ENCODE measurements at places on chromosomes 5 and 9.

DNA sequence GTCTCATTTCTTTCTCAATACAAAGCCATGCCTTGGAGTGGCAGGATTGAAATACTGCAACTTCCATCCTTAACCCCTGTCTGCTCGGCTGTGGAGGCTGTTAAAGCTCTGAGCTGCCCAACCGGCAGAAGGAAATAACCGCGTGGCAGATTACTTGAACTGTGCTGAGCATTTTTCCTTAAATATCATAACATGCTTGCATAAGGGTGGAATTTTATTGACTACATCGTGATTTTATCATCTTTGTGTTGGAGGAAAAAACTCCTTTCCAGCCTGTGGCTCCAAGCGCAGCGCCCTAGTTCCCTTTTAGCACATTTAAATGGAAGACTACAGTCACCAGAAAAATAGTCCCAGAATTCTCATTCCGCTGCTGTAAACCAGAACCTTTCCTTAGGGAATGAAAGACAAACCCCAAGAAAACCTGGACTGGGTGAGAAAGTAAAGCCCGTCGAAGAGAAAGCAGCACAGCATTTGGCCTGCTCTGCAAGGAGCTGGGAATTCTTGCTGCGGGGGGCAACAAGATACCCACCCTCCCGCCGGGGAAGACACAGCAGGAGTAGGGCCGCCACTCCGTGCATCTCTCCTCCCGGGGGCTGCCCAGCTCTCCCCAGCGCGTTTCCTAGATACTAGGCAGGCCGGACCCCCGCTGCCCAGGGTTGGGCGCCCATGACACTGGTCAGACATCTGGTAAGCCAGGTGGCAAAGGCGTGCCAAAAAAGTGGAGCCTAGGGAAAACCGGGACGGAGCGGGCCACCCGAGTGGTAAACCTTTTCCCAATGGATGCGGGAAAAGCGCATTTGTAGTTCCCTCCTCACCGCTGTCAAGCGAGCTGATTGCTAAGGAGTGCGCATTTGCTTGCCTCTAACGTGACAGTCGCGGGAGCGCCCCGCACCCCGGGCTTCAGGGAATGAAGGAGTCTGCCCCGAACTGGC lies 1.3 kb downstream of the SHC3 start:
- DNase-seq = peak; percentile 47

DNA sequence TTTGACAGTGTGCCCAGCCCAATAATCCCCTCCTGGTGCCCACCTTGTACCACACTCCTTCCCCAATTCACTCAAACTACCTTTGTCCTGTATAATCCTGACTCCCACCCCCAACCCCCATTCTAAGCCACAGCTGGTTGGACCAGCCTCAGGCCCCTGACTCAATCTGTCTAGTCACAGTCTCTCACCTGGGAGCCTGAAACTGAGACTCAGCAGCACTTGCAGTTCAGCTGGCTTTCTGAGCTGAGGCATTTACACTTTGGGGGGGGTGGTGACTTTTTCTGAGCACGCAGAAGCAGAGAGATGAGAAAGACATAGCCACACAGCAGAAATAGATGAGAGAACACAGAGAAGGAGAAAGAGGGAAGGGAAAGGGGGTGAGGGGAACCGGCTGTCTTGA lies 247.3 kb downstream of the MAN2A1 start:
- no peak for DNase-seq

DNA sequence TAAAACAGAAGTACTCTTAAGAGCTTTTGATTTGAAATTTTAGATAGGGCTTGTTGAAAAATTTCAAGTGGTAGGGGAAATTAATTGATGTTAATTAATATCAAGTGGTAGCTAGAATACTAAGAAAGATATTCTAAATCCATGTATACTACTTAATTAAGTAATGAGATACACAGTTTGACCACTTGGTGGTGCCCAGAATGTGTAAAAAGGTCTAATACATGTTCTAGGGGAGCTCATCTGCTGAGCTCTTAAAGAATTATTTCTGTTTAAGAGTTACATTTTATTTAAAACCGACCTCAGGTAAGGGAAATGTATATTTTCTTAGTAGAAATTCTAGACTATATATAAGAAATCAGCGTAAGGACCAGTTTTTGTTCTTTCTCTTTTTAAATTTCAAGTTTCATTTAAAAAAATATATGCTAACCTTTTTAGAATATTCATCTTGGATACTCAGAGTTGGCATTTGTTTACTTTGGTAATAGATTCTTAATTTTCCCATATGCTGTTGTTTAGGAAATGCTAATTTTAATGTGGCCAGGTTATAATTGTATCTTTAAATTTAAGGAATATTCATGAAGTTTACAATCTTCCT lies 61.5 kb downstream of the LNPEP start:
- peak; percentile 68 for DNase-seq

DNA sequence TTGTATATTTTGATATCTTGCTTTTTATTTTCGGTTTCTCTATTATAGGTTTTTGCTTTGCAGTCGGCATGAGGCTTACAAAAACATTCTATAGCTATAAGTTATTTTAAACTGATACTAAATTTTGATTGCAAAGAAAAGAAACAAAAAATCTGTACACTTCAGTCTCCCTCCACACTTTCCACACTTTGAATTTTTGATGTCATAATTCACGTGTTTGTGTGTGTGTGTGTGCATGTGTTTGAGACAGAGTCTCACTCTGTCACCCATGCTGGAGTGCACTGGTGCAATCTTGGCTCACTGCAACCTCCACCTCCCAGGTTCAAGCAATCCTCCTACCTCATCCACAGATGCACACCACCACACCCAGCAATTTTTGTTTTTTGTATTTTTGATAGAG lies 124.9 kb downstream of the MRPS30 start:
- no peak for DNase-seq

GRCh38 chr9:519579-519978 lies 304.9 kb downstream of the DOCK8 start:
- DNase-seq = no peak

GRCh38 chr5:32989815-32990214 lies 278.7 kb downstream of the NPR3 start:
- DNase-seq = no peak

DNA sequence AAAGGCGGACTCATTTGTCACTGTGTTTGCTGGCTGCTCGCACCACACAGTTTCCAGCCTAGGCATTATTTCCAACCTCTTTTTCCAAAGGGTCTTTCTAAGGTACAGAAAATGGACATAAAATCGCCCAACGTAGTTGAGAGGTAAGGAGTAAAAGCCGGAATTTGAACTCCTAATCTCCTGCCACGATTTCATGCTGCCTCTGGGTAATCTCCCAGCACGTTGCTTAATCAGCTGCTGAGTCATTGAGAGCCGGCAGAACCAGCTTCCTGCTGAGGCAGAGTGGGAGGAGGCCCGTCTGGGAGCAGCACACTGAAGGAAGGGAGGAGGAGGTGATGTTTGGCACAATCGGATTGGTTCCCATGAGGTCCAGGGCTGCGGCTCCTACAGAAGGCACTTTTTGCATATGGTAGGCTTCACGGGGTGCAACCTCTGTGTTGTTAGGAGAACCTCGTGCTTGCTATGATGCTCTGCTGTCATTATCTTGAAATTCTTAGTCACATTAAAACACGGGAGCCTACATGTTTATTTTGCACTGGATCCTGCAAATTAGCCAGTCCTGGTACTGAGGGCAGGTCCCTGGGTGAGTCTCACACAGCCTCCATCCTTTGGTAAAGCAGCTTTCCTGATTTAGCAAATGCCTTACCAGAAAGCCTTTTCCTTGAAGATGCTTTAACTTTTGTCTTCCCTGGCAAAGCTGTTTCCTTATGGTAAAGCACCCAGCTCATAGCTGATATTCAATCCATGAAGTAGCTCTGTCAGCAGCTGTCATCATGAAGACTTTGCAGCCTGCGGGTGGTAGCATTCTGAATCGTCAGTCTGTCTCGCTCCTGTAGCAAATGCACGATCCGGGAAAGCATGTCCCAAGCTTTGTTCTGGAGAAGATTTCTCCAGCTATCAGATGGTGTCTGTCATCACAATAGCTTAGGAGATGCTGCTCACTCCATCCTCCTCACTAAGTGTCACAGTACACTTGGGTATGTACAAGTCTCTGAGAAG lies 191.6 kb upstream of the MSX2 start:
- peak; percentile 90 for DNase-seq

DNA sequence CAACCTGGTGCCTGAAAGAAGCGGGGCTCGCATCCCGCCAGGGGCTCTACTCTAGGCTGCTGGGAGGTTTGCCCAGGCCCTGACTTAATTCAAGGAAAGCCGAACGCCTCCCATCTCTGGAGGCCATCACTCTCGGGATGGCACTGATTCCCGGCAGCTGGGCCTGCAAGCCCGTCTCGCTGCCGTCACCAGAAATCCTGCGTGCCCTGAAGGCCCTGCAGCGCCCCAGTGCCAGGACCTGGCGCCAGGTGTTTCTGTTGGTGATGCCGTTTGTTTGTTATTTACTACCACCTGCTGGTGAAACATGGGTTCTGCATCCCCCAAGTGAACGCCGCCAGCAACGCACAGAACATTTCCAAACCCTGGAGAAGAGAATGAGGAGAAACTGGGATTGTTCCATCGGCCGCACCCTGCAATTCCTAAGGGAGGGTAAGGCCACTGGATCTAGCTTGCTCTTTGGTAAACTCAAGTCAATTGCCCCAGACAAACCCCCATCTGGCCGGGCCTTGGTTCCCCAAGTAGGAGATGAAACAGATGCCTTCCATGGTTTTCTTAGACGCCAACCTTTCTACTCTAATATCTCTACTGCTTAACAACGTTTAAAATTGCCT lies 77.9 kb downstream of the AK8 start:
- DNase-seq = peak; percentile 61

DNA sequence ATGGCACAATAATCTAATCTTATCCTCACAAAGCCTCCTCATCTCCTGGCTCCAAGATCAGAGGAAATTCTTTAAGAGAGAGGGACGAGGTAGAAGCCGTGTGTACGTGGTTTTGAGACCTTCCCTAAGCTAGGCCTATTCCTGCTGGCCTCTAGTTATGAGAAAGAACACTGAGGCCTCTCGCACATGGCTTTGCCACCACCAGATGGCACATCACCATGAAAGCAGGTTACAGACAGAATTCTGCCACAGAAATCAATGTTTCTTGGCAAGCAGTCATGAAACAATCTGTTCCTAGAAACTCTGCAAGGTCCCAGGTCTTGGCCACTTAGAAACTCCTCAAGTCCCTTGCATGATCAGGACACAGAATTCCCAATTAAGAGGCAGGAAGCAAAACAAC lies 268.2 kb upstream of the TAS2R1 start:
- DNase-seq = peak; percentile 11
